ENCODE measurements at places on chromosomes 12 and 14.

DNA sequence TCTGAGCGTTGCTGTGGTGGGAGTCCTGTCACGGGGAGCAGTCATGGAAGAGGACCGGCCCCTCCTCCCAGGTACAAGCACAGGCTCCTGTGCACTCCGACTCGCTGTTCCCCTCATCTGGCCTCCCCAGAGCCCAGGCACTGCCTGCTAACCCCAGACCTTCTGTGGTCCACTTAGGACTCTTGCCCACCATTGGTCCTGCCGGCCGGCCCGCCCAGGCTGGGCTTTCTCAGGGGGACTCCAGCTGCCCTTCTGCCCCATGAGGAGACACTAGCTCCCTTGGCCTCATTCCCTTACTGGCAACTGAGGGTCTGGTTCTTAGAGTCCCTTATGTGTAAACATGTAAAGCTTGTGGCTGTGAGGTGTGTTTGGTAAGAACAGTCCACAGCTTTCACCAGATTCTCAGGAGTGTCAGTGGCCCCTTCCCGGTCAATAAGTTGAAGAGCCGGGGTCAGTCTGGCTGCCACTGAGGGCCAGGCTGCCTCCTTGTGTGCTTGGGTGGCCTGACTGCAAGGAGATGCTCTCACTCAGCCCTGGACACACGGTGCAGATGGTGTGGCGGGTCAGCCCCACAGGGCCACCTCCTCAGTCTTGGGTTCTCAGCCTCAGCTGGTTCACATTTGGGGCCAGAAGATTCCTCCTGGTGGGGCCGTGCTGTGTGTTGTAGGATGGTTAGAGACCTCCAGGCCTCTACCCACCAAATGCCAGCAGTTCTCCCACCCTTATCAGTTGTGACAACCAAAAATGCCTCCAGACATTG lies 43.6 kb downstream of the DDX51 start:
- no peak for DNase-seq

DNA sequence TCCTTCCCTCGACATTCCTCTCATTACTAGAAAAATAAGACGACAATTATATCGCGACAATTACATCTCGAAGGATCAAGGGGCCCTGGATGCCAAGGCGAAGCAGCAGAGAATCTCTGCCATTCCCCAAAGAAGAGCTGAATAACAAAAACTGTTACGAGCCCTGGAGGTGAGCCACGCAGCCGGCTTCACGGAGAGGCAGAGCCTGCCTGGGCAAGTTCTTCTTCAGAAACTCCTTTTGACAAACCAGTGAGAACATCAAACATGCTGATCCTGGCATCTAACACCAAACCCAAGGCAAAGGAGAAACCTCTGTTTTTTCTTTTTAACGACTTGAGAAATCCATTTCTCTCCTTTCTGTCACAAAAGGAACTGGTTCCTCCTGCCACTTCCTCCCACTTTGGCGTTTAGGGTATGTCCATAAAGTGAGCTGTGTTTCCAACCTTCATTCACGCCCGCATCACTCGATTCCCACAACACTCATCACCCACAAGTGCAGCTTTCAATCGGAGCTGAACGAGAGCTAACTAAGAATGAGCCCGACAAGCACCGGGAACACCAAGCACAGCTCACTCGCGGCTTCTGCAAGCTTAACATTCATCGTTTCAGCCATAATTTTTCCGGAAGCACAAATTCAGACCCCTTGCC lies 21.5 kb downstream of the CCDC88C start:
- DNase-seq = no peak

- DNase-seq = no peak
These were observed 137.8 kb downstream of the HMGA2 start for GRCh38 chr12:65962036-65962430.

- DNase-seq = no peak
These were observed 86.7 kb downstream of the CHGA start for GRCh38 chr14:93009471-93010129.

DNA sequence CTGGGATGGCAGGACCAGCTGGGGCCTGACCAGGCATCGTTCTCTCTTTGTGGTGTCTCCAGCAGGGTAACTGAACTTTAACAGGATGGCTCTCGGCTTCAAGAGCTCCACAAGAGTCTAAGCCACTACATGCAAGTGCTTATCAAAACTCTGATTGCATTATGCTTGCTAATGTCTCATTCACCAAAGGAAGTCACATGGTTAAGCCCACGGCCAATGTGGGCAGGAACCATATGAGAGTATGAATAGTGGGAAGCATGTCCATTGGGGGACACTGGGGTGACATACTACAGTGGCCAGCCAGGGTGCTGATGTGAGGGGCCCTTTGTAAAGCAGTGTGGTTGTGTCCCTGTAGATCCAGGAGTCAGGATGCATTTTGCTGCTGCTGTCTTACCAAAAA lies 35.0 kb upstream of the KCNA5 start:
- no peak for DNase-seq

DNA sequence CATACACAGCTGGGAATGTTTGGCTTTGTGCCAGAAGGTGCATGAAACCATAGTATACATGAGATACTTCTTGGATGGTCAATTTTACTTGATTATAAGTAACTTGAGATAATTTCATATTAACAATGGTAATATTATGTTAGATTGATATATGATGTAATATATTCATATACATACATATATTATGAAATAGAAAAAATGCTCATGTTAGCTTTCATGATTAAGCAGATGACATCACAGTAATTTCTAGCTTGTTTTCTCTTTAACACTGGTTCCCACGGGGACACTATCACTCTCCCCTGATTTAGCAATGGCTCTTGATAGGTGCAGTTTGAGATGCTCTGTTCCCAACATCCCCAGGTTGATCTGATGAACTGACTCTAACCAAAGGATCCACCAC lies 35.4 kb upstream of the NTF3 start:
- no peak for DNase-seq

DNA sequence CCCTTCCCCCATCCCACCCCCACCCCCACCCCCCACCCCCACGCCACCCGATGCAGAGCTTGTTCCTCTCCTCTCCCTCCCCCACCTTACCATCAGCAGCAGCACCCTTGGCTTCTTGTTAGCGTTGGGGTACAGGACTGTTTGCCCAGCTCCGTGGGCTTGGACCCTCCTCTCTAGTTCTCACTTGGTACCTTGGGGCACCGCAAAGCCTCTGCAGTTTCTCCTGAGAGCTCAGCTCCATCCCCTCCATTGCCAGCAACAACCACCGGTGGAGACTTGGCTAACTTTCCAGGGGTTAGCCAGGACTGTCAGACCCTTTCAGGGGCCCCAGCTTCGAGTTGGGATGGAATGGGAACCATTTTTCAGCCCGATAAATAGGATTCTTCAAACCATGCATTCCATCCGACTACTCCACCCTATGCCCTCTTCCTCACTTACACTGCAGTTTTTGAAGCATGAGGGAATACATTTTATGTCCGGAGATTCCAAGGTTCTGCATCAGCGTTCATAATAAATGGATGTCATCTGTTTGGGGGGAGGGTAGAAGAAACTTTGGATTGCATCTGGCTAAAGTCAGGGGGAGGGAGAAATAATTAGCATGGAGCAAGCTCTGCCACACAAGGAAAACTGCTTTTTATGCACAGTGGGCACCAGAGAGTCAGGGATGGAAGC lies 1.1 kb downstream of the SCN8A start:
- DNase-seq = peak; percentile 64

- no peak for DNase-seq
These were observed 121.8 kb downstream of the SLC38A6 start for GRCh38 chr14:61102549-61103466.

- DNase-seq = no peak
These were observed 99.3 kb downstream of the RAD51B start for GRCh38 chr14:67918838-67919237.

DNA sequence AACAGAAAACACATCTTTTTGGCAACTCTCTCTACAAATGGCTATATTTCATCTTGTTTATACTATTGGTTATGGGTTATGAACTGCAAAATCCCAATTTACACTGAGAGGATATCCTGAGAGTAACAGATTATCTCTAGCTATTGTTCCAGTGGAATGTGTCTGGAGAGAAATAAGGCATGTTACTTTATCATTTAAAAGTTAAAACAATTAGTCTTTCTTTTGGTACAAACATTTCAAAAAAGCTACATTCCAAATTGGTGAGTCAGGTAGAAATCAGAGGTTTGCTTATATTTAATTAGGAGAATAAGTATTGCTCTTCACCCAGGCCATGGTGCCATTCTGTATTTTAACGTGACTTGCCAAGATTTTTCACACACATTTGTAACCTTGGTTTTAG lies 411.6 kb downstream of the CCER1 start:
- no peak for DNase-seq

DNA sequence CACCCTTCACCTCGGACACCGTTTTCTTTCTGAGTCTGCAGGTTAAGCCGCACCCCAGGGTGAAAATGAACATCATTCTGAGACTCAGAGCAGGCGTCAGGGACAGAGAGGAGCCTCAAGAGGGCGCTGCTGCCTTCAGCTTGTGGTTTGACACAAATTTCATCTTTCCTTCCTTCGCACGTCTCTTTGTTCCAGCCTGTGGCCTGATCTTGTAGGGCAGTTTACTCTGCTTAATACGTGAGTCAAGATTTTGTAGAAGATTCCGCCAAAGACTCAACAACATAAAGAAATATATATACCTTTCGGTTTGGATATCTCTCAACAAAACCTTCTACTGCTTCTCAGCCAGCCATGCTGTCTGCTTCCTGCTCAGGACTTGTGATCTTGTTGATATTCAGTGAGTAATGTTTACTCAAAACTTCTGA lies 329.3 kb upstream of the OR4E1 start:
- no peak for DNase-seq

DNA sequence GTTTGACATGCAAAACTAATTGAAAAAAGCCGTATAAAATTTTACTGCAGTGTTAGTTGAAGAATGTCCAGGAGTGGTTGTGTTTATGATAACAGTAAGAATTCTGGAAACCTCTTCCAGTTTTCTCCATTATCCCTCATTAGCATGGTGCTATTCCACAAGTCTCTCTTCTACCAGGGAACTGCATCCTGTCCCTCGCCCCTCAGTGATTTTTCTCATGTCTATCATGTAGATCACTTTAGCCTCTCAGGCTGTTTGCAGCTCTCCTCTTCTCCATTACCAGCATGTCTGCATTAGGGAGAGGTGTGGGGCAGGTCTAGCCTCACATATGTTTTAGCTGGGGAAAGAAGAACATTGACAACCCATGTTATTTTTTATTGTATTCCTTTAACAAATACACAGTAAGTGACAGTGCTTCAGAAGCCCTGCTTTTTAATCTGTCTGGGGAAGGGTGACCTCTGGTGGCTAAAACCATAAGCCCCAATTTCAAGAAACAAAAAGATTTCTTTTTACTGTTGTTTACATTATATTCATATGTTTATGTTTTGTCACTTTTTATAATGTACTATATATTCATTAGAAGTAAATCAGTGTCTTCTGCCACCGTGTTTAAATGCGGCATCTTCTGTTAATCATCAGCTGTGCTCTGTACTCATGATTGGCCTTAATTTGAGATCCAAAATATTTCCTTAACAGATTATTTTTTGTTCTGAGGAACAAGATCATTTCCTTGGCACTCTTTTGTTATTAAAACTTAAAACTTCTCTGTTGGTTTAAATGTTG lies 70.7 kb downstream of the RASSF8 start:
- DNase-seq = no peak

DNA sequence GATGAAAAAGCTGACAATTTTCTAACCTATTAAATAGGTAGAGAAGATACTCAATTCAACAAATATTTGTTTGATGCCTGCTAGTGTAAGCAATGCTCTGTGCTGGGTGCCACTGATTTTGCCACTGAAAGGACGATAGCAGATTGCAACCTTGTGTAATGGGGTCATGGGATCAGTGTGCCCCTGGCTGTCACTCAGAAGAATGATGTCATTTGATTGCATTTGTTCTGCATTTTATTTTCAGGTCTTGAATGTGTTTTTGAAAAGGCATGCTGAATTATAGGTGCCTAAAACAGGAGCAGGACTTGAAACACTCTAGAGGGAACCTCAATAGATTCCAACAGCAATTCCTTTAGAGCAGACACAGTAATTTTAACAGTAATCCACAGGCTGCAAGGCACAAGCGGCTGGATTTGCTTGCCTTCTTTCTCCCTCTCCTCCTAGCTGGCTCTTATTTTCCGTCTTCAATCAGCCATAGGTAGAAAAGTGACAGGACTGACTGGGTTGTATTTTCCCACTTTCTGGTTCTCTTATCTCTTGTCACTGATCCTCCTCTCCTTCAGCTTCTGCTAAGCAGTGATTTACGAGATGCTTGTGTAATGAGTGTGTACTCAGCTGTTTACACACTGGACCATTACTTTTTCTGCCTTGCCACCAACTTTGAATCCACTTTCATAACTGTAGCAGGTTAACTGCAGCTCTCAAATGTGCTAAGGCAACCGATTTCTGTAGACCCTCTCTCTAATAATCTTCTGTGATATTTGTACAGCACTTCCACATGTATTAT lies 4.1 kb downstream of the PLXNC1 start:
- DNase-seq = no peak

- no peak for DNase-seq
These were observed 107.1 kb upstream of the BCAT1 start for GRCh38 chr12:25056011-25056410.

DNA sequence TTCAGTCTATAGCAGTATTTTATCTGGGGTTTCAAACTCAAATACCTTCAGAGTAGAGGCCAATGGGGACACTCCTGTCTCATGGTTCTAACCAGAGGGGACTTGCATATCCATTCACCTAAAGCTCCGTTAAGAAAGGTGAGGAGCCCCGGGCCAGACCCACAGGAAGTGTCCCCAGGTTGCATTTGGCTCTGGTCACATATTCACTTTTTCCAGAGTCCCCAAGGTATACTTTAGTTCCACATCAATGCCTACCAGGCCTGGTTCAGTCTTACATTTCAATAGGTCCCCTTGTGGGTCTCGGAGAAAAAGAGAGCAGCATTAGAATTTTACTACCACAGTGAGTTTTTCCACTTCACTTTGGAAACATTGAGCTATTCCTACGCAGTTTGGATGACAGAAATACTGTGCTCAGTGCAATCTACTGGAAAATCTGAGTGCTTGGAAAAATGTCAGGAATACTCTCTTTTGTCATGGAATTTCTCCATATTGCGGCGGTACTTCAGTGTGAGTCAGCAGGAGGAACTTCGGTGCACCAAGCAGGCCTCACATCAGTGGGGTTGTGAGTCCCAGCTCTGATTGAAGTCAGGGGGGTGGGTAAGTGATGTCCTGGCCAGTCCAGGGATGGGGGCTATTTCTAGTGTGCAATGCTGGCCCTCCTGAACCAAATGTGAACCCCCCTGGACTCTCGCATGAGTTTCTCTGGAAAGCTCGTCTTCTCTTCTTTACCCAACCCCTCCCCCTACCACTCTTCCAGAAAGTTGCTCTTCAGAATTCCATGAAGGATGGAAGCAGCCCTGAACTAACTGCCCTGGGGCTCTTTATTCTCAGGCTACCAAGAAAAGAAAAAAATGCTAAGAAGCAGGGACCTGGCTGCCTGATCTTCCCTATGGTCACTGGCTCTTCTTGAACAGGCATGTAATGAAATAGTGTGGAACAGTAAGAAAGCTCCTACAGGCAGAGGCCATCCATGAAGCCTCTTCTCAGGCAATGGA lies 184.7 kb downstream of the PRKCH start:
- no peak for DNase-seq

DNA sequence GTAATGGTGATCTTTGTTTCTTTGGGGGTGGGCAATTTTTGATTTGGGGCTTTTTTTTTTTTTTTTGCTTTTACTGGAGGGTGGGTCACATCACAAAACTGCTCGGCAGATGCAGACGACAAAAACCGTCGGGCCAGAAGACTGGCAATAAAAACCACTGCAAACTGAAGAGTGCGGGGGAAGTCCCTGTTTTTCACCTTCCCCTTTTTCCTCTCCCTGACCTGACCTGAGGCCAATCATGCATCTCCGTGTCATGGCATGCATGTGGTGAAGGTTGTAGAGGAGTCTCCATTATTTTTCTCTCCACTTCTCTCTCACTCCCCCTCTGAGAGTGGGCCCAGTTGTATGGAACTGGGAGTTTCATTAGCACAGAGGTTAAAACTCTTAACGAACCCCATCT lies 57.5 kb downstream of the AP5M1 start:
- DNase-seq = no peak

All from AG04449 (cell line).